Stimulated activated memory B cell treated with anti-CD40 and anti-IgM and Interleukin-4, amounts not matched to agents 10 μg/mL and 1 μg/mL and 100 μg/mL, for 72 hours (primary cell): ENCODE measurements at places on chromosomes 1 and 21.

GRCh38 chr1:237799762-237800474, 90.8 kb downstream of the ZP4 start:
- no peak for ATAC-seq

- ATAC-seq: no peak
Measured at GRCh38 chr1:100279358-100279923, 13.4 kb downstream of the RTCA start.

- ATAC-seq: no peak
Measured at GRCh38 chr1:227317011-227317451, 1.3 kb downstream of the CDC42BPA start.

DNA sequence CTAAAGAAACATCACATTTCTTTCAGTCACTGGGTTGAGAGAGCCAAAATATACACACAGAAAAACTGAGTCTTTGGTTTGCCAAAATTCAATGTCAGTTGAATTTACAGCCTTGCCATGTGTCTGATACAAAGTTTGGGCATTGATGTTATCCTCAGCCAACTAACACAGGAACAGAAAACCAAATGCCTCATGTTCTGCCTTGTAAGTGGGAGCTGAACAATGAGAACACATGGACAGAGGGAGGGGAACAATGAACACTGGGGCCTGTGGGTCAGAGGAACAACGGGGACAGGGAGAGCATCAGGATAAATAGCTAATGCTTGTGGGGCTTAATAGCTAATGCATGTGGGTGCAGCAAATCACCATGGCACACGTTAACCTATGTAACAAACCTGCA, 39.6 kb upstream of the C21orf91 start:
- no peak for ATAC-seq

DNA sequence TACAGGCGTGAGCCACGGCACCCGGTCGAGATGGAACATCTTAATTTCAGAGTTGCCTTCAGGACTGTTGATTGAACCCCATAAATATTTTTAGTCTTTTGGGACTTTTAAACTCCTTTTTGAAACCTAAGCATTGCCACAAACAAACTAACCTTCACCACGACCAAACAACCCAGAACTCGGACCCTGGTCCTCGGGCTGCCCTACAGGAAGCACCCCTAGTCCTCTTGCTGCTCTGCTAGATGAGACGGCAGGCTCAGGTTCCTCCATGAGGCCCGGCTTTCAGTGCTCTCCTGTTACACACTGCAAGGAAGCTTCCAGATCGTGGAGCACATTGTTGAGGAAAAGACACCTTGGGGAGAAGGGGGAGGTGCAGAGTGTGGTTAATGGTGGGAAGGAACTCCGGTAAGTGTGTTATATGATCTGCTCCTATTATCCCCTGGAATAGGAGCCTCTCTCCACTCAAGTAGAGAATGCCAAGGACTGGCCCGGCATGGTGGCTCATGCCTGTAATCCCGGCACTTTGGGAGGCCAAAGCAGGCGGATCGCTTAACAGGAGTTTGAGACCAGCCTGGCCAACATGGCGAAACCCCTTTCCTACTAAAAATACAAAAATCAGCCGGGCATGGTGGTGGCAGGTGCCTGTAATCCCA, 5.7 kb downstream of the EPHX1 start:
- no peak for ATAC-seq

GRCh38 chr1:54558434-54559030, 10.5 kb downstream of the ACOT11 start:
- no peak for ATAC-seq

- ATAC-seq: no peak
Measured at GRCh38 chr21:25986928-25987327, 183.6 kb downstream of the APP start.
